ENCODE measurements at places on chromosomes 5 and 9.

DNA sequence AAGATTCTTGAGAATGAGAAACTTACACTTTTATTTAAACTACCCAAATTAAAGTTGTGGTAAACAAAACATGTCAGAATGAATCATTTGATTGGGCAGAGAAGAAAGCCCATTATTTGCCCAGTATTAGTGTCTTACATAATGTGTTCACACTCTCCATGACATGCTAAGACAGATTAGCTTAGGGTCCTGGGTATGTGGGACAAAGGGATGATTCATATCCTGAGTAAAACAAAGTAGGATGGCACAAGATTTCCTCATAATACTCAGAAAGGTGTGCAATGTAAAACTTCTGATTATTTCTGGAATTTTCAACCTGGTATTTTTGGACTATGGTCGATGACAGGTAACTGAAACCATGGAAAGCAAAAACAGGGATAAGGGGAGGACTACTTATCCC, 183.9 kb upstream of the POU5F2 start:
- no peaks in the 10 kb centered on the region for H3K4me1 ChIP-seq
- no peak for DNase-seq
- no peaks in the 10 kb centered on the region for H3K27me3 ChIP-seq
- no peaks in the 10 kb centered on the region for H3K36me3 ChIP-seq
- H3K4me3 ChIP-seq = no peak overlapping the region

DNA sequence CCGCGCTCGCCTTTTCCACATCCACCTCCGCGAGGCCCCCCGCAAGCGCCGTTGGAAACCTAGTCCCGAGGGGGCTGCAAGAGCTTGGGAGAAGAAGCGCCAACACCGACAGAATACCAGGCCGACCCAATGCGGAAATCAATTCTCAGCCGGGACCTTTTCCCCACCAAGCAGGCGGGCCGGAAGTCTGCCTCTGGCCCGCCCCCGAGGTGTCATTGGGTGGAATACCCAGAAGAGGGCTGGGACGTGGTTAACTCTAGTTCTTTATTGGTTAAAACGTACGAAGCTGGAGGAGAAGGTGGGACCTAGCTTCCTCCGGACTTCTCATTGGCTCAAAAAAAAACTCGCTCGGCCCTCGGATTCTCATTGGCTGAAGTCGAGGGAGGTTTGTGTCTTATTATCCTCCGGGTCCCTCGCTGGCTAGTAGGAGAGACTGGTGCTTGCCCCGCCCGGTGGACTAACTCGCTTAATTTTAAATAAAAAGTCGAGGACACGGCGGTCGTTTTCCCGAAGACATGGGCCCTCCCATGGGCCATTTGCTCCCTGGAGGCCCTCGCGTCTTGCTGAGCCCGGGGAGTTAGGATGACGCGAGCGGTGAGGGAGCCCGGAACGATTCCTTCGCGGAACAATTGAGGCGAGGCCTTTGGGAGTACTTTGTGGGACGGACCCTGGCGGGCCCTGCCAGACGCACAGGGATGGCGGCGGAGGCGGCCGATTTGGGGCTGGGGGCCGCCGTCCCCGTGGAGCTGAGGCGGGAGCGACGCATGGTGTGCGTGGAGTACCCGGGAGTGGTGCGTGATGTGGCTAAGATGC, at the start of gene GTF3C5:
GTF3C5 (plus strand) TSS at position 681 of the 813 bp plus-strand sequence; CDS start at position 696, 15 bp downstream.
- no peaks in the 10 kb centered on the region for H3K36me3 ChIP-seq
- H3K4me1 ChIP-seq = peaks cover 20% of the 10 kb centered on the region
- H3K4me3 ChIP-seq = peak within 1 kb of the TSS; percentile 83

- DNase-seq = no peak
- no peak overlapping the region for H3K4me3 ChIP-seq
- H3K27me3 ChIP-seq = no peaks in the 10 kb centered on the region
- H3K36me3 ChIP-seq = no peaks in the 10 kb centered on the region
Measured at GRCh38 chr5:112978836-112979235, 2.2 kb downstream of the DCP2 start.

- peaks cover 5% of the 10 kb centered on the region for H3K4me1 ChIP-seq
- H3K27ac ChIP-seq = no peak overlapping the region
- H3K36me3 ChIP-seq = no peaks in the 10 kb centered on the region
- no peak for DNase-seq
- H3K4me3 ChIP-seq = no peak overlapping the region
Measured at GRCh38 chr5:121497176-121497575, 354.5 kb upstream of the FTMT start.

DNA sequence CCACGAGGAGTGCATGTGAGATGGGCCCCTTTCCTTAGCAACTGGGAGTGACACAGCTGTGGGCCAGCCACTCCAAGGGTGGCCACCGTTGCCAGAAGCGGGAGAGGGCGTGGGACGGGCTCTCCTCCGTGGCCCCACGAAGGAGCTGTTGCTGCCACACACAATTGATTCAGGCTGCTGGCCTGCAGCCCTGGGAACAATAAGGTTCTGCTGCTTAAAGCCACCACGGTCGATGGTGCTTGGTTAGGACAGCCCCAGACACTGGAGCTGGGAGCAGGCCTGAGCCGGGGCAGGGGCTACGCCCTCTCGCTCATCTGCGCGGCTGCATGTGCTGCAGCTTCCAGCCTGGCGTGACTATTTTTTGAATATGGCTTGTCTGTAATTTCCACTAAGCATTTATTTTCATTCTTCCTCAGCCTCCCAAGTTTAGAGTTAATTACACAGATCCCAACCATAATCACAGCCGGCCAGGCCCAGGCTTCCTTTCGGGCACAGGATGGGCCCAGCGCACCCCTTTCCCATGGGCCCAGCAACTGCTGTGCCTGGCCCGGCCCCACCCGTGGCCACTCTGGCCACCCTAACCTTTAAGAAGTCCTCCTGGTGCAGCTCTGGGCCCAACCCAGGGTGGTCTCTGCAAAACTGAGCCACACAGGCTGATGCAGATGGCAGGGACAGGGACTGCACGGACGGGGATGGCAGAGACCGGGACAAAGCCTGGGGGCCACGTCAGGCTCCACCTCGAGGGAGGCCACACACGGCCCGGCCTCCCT, 49.7 kb downstream of the VAV2 start:
- H3K27ac ChIP-seq = no peak overlapping the region
- no peaks in the 10 kb centered on the region for H3K27me3 ChIP-seq
- H3K4me1 ChIP-seq = peaks cover 12% of the 10 kb centered on the region

DNA sequence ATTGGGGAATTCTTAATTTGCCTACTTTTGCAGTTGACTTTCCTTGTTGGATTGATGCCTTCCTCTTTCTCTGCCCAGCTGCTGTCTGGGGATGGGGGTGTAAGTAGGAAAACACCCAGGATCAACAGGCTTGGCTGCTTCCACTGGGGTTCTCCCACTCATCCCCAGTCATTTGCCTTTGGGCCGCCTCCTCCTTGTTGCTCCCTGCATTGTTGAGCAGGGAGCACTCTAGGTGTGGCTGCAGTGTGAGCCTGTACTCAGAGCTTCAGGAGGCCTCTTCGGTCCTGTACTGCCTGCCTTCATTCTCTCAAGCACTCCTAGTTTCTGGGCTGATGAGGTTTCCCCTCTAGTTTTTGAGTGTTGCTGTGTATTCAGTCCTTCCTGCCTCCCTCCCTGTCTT, 12.1 kb downstream of the RHOBTB3 start:
- H3K4me1 ChIP-seq = peaks cover 18% of the 10 kb centered on the region
- no peak overlapping the region for H3K27ac ChIP-seq
- no peaks in the 10 kb centered on the region for H3K27me3 ChIP-seq
- H3K4me3 ChIP-seq = no peak overlapping the region
- DNase-seq = no peak

- no peaks in the 10 kb centered on the region for H3K4me1 ChIP-seq
- H3K4me3 ChIP-seq = no peak overlapping the region
- no peaks in the 10 kb centered on the region for H3K36me3 ChIP-seq
- no peak for DNase-seq
Measured at GRCh38 chr9:78371981-78372380, 75.1 kb downstream of the PSAT1 start.

DNA sequence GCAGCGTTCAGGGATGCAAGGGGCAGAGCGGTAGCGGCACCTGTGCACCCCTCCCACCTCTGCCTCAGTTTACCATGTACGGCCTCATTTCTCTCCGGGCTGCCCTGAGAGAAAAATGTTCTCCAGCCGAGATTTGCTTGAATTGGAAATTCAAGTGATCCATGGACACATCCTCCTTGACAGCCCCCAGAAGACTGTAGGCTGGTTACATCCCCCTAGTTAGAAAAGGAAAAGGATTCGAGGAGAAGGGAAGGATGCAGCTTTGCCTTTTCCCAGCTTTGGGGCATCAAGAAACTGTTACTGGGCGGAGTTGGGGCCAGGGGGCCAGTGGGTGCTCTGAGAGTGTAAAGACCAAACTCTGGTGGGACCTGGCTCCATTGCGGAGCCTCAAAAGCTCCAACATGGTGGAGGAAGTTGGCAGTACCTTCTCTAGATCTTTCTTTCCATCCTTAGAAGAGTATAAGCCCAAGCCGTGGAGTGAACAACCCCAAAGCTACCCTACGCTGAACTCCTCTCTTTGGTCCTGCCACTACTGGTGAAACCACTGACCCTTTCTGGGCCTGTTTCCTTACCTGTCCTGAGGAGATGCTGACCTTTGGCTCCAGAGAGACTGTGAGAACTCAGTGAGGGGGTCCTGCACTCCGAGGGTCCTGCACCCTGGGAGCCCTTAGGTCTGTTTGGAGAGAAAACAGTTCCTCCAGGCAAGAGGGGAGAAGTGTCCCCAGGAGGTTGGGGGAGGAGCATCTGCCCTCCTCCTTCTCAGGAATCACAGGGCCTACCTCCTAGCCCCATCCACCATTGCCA, 1.0 kb upstream of the BARX1 start:
- DNase-seq = no peak
- H3K27ac ChIP-seq = no peak overlapping the region
- no peak overlapping the region for H3K4me3 ChIP-seq
- no peaks in the 10 kb centered on the region for H3K36me3 ChIP-seq
- peaks cover 66% of the 10 kb centered on the region for H3K4me1 ChIP-seq

GRCh38 chr9:4588721-4589120, 73.4 kb upstream of the PLPP6 start:
- H3K4me3 ChIP-seq = no peak overlapping the region
- peaks cover 54% of the 10 kb centered on the region for H3K4me1 ChIP-seq
- H3K36me3 ChIP-seq = peaks cover 4% of the 10 kb centered on the region
- DNase-seq = peak; percentile 86
- H3K27ac ChIP-seq = peak overlapping the region; percentile 86
- no peaks in the 10 kb centered on the region for H3K27me3 ChIP-seq

DNA sequence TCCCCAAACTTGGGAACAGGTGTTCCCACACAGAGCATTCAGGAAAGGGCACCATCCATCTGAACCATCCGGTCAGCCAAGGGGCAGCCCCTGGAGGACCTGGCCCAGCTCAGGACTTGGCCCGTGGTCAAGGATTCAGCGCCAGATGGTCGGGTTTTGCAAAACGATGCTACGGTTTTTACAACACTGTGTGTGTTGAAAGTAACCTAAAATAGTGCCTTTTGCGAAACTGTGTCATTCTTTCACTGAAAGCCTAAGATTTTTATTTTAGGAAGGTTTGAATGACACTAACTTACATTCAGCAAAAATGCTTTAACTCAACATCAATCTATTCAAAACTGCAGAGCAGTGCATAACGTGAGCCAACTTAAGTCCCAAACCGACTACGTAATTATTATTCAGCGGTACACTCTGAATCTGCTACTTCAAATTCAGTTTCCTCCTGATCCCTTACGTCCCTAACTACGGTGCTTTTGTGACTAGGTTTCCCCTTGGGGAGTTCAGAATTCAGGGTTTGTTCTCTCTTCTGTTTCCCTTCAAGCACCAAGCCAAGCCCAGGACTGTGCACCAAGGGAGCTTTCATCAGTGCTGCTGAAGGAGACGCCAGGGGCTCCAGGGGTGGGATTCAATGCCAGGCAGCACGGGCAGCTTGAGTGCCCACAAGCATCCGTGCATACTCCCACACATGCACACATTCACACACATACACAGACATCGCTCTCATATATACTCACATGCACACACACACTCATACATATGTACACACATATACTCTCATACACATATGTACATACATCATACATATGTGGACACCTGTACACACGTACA, 25.8 kb downstream of the LPCAT1 start:
- no peak overlapping the region for H3K27ac ChIP-seq
- no peak for DNase-seq

GRCh38 chr5:135593886-135594285, 15.1 kb upstream of the CXCL14 start:
- no peak overlapping the region for H3K27ac ChIP-seq
- H3K4me1 ChIP-seq = no peaks in the 10 kb centered on the region
- no peak overlapping the region for H3K4me3 ChIP-seq
- DNase-seq = no peak

- DNase-seq = no peak
- H3K4me3 ChIP-seq = no peak overlapping the region
- peaks cover 33% of the 10 kb centered on the region for H3K27me3 ChIP-seq
Measured at GRCh38 chr5:83475935-83476814, 4.6 kb downstream of the VCAN start.

DNA sequence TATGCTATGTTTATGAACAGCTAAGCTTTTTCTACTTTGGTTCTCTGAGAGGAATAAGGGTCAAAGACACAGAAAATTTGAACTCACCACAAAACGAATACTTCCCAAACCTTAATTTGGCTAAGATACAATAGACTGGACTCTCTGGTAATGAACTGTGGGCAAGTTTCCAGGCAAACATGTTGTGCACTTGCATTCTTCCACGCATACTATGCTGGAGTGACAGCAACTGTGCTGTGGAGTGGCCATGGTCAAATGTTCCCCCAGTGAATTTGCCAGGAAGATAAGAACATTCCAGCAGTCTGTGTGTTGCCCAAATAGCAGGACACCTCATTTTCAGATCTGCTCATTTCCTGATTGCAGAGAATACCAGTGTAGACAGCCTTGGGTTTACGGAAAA, 275.3 kb upstream of the IL12B start:
- H3K36me3 ChIP-seq = no peaks in the 10 kb centered on the region
- no peak overlapping the region for H3K4me3 ChIP-seq
- H3K27ac ChIP-seq = no peak overlapping the region
- H3K4me1 ChIP-seq = no peaks in the 10 kb centered on the region
- DNase-seq = peak; percentile 2

- H3K27me3 ChIP-seq = no peaks in the 10 kb centered on the region
- H3K27ac ChIP-seq = peak overlapping the region; percentile 86
- DNase-seq = no peak
- no peak overlapping the region for H3K4me3 ChIP-seq
- peaks cover 17% of the 10 kb centered on the region for H3K36me3 ChIP-seq
Measured at GRCh38 chr5:172911976-172912375, 47.2 kb upstream of the RPL26L1 start.

DNA sequence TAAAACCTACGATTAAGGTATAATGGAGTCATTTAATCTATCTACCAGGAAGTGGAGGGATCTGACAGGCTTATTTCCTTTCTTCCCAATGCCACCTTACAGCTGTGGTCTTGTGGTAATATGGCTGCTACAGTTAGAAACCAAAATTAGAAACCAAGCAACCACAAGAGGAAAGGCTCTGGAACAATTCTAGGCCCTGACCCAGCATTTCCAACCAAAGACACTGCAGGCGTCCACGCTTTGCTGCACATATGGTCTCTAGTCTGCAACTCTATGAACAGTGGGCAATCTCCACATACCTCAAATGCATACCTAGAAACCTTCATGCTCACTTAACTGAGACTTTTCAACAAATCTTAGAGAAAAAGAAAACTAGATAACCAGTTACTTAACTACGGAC, 339.1 kb downstream of the NFIB start:
- H3K4me3 ChIP-seq = no peak overlapping the region
- peak; percentile 28 for DNase-seq
- H3K36me3 ChIP-seq = no peaks in the 10 kb centered on the region
- no peak overlapping the region for H3K27ac ChIP-seq
- H3K27me3 ChIP-seq = no peaks in the 10 kb centered on the region

- H3K4me1 ChIP-seq = no peaks in the 10 kb centered on the region
- H3K27me3 ChIP-seq = no peaks in the 10 kb centered on the region
- H3K27ac ChIP-seq = no peak overlapping the region
- no peaks in the 10 kb centered on the region for H3K36me3 ChIP-seq
- H3K4me3 ChIP-seq = no peak overlapping the region
- no peak for DNase-seq
Measured at GRCh38 chr5:148953711-148954110, 109.2 kb downstream of the SH3TC2 start.
